A549 treated with Hydrocortisone at 1 μM for 4 hours (cell line): ENCODE measurements at places on chromosomes 6 and 20. TPM values are rescaled to one million over a fixed set of nuclear protein-coding genes. Genes with fewer than 3 reads are reported as not detected.

The TMEM217 gene
- total RNA-seq = 0.41 to 0.82 TPM (median 0.64 TPM) in 5 replicates

The LAMP5 gene
- 0.13 TPM in 1 of 5 replicates, not detected in the others for total RNA-seq

The TMEM74B gene
- total RNA-seq = 2.5 to 4.5 TPM (median 3.4 TPM) in 5 replicates

The HMGCLL1 gene
- total RNA-seq = 0.08 to 0.24 TPM (median 0.20 TPM) in 5 replicates

The KDM1B gene
- 5.4 to 9.2 TPM (median 7.1 TPM) in 5 replicates for total RNA-seq

The SCUBE3 gene
- total RNA-seq = 0.02 to 0.09 TPM (median 0.05 TPM) in 5 replicates

The NUS1 gene
- 24.0 to 29.4 TPM (median 26.3 TPM) in 5 replicates for total RNA-seq

The ROS1 gene
- total RNA-seq = 0.17 to 0.29 TPM (median 0.21 TPM) in 5 replicates

The OR2H2 gene
- not detected in 5 replicates for total RNA-seq

The PAK5 gene
- not detected in 5 replicates for total RNA-seq

The PXT1 gene
- 0.03 TPM in 1 of 5 replicates, not detected in the others for total RNA-seq

The WFDC5 gene
- total RNA-seq = not detected in 5 replicates

The MUCL3 gene
- 0.07 to 0.15 TPM (median 0.12 TPM) in 5 replicates for total RNA-seq

The BMP2 gene
- total RNA-seq = 0.30 to 0.43 TPM (median 0.32 TPM) in 5 replicates

The C6orf52 gene
- 1.5 to 2.7 TPM (median 2.1 TPM) in 5 replicates for total RNA-seq
